ENCODE measurements at places on chromosomes 12 and 14.

DNA sequence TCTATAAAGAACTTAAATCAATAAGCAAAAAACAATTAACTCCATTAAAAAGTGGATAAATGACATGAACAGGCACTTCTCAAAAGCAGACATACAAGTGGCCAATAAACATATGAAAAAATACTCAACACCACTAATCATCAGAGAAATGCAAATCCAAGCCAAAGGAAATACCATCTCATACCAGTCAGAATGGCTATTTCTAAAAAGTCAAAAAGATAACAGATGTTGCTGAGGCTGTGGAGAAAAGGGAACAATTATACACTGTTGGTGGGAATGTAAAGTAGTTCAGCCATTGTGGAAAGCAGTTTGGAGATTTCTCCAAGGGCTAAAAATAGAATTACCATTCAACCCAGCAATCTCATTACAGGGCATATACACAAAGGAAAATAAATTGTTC lies 234.5 kb upstream of the PLXNC1 start:
- DNase-seq = no peak

GRCh38 chr14:31745741-31746140 lies 184.5 kb downstream of the NUBPL start:
- no peak for DNase-seq

GRCh38 chr12:98345308-98345876 lies 170.0 kb upstream of the TMPO start:
- no peak for DNase-seq

DNA sequence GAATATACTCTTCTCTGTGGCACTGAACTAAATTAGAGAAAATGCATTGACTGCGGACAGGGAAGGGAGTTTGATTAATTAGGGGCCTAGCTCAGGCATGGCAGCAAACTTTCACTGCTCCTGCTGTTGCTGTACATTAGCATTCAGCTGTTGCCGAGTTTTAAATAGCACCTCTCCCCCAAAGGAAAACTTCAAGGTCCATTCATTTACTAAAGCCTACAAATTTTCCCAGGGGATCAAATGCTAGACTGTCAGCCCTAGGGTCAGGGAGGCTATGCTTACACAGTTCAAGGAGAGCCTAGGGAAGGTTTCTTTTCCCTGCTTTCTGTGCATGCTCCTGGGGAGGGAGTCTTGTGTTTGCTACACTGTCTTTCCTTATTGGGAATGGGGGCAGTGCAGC lies 60.0 kb upstream of the GZMB start:
- DNase-seq = no peak

DNA sequence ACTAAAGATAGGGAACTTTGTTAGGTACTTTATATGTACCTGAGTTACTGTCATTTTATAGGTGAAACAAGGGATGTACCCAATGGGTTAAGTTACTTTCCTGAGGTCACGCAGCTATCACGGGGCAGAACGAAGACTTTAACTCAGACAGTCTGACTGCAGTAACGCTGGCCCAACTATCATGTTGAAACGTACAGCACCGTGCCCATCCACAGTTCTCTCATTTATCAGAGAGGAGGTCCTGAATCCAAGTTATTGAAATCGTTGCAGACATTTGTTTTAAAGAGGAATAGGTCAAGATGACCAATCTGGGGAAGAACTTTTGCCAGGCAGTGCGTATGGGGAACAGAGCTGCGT lies 587 bp upstream of the C12orf75 start:
- DNase-seq = no peak

DNA sequence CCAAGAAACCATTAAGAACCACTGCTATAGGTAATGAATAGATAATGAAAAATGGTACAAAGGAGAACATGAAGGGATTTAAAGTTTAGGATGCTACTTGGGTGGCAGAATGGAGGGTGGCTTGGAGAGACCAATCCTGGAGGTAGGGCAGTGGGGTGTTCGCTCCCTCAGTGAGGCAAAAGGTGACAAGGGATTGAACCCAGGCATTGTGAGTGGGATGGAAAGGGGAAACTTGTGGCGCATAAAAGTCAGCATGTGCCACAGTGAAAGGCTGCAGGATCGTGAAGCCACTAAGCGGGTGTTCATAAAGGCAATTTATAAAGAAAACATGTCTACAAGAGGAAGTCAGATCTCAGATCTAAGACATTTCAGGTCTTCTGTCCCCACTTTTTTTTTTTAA lies 76.7 kb upstream of the SLC38A2 start:
- no peak for DNase-seq

- DNase-seq = no peak
Measured at GRCh38 chr12:47717046-47717442, 8.2 kb downstream of the ENDOU start.

GRCh38 chr14:75301666-75302325 lies 23.2 kb downstream of the FOS start:
- no peak for DNase-seq

DNA sequence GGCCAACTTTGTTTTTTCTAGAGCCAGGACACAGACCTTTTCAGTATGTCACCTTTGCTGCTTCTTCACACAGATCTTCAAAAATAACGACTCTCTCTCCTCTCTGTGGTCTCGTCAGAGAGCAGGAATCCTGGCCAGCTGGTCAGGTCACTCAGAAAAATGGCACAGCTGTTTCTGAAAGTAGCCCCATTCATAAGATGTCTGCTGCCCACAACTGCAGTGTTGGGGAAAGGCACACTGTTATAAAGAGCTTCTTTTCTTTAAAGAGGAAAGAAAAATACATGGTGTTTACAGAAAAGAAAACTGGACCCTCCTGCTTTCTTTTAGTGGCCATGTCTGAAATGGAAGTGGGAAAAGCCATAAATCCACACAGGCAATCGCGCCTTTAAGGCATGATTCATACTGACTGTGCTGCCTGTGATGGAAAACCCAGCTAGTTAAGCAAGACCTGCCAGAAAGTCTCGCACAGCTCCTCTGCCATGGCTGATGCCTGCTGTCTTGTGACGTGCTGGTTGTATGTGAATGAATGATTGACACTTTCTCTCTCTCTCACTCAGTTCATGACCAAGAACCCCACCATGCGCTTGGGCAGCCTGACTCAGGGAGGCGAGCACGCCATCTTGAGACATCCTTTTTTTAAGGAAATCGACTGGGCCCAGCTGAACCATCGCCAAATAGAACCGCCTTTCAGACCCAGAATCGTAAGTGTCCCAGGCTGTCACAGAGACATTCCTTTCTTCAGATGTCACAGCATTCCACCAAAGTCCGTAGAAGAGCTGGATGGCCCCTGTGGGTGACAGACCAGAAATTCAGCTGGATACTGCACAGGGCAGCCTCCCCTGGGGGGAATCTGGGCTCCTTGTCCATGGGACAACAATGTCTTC lies 147.9 kb upstream of the HIF1A start:
- no peak for DNase-seq

DNA sequence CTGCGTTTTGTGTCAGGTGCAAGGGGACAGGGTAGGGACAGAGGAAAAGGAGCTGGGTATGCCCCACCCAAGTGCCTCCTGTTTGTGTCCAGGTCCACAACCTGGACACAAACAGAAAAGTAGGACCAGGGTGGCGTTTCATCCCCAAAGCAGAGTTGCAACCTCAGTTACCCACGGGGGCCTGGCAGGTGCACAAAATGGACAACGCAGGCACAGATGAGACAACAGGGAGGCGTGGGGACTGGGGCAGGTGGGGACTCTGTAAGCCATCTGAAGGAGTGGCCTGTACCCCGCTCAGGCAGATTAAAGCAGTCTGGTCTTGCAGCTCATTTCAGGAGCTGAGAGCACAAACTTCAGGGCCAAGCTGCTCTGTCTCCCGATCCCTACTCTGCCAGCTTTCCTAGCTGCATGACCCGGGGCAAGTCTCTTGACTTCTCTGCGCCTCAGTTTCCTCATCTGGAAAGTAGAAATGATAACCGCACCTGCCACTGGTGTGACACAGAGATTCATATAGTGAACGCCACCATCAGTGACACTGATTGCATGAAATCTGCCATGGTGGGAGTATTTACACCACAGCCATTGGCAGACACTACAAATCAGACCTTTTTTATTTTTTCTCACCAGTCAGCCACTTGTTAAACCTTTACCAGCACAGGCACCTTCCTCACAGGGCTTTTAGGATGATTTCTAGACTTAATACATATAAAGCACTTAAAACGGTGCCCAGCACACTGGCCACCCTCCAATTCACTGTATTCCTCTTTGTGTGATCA lies 123.0 kb downstream of the PHETA1 start:
- DNase-seq = no peak

GRCh38 chr12:114673901-114674250 lies 10.1 kb downstream of the TBX3 start:
- DNase-seq = no peak

DNA sequence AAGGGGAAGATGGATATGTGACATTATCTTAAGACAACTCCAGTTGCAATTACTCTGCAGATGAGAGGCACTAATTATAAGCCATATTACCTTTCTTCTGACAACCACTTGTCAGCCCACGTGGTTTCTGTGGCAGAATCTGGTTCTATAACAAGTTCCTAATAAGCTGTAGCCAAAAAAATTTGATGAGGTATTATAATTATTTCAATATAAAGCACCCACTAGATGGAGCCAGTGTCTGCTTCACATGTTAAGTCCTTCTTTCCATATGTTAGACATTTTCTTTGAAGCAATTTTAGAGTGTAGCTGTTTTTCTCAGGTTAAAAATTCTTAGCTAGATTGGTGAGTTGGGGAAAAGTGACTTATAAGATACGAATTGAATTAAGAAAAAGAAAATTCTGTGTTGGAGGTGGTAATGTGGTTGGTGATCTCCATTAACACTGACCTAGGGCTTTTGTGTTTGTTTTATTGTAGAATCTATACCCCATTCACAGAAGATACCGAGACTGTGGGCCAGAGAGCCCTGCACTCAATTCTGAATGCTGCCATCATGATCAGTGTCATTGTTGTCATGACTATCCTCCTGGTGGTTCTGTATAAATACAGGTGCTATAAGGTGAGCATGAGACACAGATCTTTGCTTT lies 36.9 kb downstream of the PSEN1 start:
- DNase-seq = no peak

- no peak for DNase-seq
Measured at GRCh38 chr12:118618695-118619094, 242.3 kb downstream of the SUDS3 start.

GRCh38 chr12:123269395-123269892 lies 2.2 kb downstream of the CDK2AP1 start:
- DNase-seq = no peak

DNA sequence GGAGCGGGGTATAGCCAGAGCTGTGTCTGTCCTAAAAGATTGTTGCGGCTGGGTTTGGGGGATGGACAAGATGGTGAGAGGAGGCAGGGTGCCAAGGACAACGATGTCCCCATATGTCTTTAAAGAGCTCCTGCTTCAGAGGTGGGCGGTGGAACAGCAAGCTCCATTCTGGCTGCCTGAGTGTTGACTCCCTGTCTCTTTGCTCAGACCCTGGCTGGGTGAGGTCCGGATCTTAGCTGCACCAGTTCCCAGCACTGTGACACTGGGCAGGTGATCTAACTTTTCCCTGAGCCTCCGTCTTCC lies 8.3 kb upstream of the WSCD2 start:
- no peak for DNase-seq

- DNase-seq = no peak
Measured at GRCh38 chr14:90567991-90568390, 171.2 kb downstream of the CALM1 start.

- no peak for DNase-seq
Measured at GRCh38 chr12:106594447-106594846, 11.6 kb downstream of the RFX4 start.

- DNase-seq = no peak
Measured at GRCh38 chr12:94648578-94648977, 1.8 kb downstream of the TMCC3 start.

DNA sequence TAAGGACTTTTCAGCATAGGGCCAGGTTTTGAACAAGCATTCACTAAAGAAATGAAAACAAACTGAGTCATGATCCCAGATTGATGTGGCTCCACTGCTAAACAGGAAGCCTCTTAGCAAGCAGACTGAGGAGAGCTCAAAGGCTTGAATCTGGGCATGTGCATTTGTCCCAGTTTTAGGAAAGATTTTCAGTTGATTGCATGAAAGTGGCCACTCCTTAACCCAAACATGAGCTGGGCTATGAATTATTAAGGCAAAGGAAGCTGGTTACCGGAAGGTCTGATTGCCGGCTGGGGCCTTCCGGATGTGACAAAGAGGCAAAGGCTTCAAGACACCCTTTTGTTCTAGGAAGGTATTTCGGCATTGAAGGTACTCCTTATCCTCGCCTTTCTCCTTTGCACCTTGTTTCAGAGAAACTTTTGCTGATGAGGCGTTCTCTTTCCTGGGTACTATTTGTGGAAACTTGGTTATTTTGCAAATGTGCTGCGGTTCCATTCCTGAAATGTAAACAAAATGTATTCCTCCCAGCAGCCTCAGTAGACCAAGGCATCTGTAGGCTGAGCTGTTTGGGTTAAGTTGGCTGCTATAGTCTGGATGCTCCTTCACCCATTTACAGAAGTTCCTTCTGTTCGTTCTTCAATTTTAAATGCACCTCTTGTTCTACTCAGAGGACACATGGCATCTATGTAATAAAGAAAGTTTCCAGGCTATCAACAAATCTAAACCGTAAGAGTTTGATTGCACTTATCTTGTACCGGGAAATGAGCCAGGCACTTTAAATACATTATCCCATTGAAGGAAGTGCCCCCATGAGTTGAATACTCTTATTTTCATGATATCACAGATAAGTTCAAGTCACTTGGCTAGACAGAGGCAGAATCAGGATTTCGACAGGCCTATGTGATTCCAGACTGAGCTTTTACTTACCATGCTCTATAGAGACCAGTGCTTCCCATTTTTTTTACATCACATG lies 115.6 kb upstream of the METAP2 start:
- no peak for DNase-seq

DNA sequence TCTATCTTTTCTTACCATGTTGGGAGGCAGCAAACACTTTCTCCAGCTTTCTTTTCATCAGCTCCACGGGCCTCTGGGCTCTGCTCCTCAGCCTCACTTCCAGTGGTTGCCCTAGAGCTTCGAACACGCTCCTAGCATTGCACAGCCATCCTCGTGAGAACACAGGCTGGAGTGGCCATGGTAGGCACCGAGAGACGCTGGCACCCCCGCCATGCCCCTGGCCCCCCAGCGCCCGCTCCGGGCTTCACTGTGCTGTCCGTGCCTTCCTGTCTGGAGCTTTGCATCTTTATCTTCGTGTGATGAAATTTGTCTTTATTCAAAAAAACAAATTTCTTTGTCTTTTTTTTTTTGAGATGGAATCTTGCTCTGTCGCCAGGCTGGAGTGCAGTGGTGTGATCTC lies 352.2 kb downstream of the TMEM121 start:
- DNase-seq = no peak

- DNase-seq = no peak
Measured at GRCh38 chr14:64684091-64684490, 20.1 kb upstream of the PLEKHG3 start.

DNA sequence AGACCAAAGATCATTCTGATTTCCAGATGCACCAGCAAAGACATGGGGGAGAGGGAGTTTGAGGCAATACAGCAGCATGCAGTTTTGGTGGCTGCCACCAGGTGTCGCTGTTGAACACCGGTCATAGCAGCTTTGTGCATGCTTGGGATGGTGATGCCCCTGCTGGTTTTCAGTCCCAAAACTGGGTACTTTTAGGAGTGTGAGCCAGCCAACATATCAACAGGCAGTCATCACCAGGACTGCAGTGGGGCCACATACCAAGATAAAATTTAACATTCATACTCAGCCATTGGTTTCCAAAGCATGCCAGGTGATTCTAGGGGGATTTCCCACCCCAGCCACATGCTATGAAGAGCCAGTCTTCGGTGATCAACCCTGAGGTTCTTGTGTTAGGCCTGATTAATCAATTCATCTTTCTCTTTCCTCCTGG lies 64.2 kb downstream of the PHETA1 start:
- no peak for DNase-seq

- no peak for DNase-seq
Measured at GRCh38 chr14:44030831-44031383, 476.2 kb downstream of the FSCB start.

- no peak for DNase-seq
Measured at GRCh38 chr12:69906411-69907216, 81.6 kb downstream of the MYRFL start.
